ENCODE measurements at places on chromosomes 12 and 14.
A peak's percentile ranks its signal among the peaks of the same experiment; 100 is the strongest.

DNA sequence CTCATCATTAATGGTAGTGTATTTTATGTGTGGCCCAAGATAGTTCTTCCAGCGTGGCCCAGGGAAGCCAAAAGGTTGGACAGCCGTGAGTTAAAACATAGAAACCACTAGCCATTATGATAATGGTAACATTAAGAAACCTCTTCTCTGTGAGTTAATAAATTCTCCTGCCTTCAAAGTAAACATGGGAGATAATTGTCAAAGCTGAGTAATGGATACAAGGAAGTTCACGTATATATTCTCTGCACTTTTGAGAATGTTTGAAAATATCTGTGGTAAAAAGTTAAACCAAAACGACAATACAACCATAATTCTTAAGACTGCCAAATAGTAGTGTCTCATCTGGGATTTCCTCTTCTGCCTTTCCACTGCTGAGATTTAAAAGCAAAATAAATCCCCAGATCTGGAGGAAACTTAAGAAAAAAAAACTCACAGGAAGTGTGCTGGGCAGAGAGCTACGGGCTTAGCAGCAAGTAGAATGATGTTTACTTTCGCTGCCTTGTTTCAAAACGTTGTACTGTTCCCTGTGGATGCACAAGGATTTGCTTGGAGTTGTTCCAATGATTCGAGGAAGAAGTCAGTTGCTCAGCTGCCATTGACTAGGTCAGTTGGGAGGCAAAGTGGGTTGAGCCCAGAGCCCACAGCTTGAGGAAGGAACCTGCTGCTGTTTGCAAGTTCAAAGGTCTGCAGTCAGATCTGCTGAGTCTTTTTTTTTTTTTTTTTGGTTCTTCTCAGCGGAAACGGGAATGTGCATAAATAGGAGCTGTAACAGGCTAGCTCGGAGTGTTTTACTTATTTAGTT, 1.7 kb downstream of the TPCN1 start:
- no peak for DNase-seq

GRCh38 chr14:60300019-60300418, 51.0 kb downstream of the PPM1A start:
- DNase-seq: no peak

- no peak for DNase-seq
Measured at GRCh38 chr14:95569440-95569839, 34.6 kb downstream of the GLRX5 start.

DNA sequence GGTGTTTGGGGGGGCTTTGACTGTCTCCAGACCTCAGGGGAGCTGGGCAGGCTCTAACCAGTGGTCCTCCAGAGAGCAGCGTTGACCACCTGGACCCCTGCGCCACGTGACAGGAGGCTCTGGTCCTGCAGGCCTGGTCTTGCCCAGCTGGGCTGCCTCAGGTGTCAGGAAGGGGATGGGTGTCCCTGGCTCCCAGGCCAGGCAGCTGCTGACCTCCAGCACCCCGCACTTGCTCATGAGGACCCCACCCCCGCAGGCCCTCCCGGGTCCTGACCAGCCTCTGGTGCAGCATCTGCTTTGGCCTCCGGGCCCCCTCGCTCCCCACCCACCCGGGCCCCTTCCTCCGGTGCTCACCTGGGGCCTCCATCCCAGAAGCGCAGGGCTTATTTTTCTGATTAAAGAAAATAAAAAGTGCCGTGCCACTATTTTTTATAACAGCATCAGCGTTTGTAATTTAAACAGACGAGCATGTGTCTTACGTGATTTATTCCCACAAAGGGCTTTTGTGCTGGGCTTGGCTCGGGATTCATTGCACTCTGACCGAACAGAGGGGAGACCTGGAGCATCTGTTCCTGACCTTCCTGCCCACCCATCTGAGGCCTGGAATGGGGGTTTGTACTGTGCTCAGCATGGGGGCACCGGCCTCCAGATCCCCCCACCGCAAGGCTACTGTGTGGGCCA, 21.7 kb downstream of the FBRSL1 start:
- DNase-seq: no peak

DNA sequence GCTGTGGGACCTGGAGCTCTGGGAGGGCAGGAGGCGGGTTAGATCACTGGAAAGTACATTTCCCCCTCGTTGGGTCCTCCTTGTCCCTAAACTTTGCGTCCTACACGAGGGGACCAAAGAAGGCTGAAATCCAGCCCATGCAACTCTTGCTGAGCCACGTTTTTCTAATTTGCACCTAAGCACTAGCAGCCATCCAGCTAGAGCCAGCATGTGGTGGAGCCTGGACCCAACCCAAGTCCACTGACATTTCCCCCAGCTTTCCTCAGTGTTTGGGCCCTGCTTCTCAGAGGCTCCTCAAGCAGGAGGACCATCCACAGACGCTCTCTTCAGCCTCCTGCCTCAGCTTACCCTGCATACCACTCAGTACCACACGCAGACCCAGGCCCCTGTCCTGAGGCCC, 49.7 kb downstream of the TSPAN11 start:
- DNase-seq: no peak

GRCh38 chr14:58297412-58297761, 968 bp upstream of the ARID4A start:
- DNase-seq: no peak

DNA sequence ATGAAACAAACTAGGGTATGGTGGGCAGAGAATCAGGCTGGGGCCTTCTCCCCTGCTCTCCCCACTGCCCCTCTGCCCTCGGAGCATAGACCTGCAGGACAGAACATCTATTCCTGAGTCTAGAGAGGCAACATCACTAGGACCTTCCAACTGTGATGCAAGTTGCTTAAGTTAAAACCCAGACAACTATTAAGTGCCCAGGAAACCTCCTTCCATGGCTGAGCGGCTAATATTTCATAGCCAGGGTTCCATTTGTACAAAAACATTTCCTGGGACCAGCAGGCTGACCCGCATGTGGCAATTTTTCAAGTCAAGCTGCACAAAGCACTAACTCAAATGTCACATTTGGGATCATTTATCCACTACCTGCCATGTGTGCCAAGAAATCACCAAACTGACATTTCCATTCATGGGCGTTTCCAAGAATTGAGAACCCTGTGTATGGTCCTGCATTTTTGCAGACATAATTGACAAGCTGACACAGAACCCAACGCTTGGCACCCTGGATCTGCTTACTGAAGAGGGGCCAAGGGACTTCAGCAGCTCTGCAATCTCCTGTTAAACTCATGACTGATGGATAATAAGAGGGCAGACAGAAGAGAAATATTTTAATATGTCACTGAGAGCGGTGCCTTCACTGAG, 32.7 kb downstream of the NT5DC3 start:
- DNase-seq: no peak

DNA sequence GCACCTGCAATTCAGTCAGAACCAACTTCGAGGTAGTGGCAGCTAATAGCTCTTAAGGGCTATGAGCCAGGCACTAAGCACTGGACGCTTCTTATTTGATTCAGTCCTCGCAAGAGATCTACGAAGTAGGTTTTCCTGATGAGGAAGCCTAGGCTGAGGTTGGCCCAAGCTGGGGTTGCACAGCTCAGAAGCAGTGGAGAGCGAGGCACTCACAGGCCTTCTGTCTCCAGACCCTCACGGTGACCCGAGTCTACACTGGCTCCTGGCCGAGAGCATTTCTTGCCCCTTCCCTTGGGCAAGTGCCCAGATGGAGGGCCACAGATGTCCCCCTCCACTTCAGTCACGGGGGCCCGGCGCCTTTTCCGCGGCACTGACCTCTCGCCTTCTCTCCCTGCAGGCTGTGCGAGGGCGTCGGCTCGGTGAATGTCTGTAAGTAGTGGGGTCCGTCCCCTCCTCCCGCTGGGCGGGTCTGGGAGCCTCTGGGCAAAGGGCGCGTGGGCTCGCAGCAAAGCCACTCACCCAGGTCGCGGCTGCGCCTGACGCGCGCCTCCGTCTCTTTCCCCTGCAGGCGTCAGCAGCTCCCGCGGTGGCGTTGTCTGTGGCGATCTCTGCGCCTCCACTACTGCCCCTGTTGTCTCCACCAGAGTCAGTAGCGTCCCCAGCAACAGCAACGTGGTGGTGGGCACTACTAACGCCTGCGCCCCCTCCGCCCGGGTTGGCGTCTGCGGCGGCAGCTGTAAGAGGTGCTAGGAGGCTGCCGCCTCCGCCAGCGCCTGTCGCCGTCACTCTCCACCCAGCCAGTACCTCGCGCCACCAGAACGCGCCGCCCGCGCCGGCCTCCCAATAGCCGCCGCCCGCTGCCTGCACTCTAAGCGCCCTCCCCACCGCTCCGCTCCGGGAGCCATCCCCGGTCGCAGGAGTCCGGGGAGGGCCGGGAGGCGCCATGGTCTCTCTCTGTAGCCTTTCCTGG, 13.1 kb downstream of the KRT83 start:
- DNase-seq: no peak

DNA sequence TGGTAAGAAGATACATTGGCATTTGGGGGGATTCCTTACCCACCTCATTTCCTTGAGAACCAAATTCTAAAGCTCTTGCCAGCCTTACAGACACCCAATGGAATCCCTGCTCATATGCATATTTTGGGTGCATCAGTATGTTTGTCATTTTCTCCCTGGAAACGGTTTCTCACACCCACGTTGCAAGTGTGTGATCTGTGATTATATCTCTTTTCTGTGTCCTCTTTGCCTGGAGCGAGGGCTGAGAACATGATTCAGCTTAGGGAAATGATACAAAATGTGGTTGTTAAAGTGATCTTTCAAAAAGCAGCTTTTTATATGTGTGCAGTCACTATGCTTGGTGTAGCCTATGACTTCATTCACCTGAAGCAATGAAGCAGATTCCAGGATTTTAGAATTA, 52.0 kb downstream of the KCNMB4 start:
- no peak for DNase-seq

GRCh38 chr14:61217516-61217915, 63.6 kb downstream of the TMEM30B start:
- no peak for DNase-seq

DNA sequence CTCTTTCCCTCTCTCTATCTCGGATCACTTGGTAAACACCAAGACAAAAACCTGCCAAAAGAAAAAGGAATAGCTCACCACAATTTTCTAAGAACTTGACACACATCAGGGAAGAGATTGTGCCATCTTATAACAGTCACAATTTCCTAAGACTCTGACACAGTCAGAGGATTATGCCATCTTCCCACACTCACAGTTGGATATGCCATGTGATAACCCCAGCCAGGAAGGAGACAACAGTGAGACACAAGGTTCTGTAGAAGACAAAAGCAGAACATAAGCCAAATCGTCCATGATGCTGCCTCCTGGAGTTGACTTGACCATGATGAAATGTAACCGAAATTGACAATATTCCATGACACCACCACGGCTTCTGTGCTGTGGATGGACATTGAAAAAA, 2.8 kb upstream of the CLEC9A start:
- DNase-seq: peak; percentile 61

DNA sequence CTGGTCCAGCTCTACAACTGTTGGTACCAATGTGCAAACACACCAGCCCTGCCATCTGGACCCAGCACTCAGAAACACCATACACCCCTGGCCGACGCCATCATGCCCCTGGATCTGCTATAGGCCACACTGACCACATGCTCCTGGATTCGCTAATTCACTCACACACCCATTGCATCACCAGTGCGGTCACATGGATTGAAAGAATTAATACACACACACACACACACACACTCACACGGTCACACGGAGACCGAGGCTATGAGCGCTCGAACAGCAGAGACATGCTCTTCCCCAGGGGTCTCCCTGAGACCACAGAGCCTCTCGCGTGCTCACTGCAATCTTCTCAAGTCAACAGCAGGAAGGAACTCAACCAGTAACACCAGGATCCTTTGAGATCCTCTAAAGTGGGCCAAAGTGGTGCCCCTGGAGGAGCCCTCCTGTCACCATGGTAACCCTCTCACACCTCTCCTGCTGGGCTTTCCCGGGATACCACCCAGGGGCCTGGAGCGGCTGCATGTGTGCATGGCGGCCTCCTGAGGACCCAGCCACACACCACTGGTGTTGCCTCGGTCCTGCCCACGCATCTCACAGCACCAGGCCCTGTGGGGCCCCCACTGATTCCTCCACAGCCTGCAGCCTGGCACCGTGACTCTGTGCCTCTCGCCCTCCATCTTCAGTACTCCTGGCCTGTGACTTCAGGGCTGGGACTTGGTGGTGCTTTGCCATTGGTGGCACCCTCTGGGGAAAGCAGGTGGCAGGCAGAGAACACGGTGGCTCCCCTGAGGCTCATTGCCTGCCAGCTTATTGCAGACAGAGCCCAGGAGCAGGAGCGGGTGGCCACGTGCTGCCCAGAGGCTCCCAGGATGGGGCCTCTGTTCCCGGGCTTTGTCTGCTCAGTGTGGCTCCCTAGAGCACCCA, 15.1 kb downstream of the LRTM2 start:
- no peak for DNase-seq

DNA sequence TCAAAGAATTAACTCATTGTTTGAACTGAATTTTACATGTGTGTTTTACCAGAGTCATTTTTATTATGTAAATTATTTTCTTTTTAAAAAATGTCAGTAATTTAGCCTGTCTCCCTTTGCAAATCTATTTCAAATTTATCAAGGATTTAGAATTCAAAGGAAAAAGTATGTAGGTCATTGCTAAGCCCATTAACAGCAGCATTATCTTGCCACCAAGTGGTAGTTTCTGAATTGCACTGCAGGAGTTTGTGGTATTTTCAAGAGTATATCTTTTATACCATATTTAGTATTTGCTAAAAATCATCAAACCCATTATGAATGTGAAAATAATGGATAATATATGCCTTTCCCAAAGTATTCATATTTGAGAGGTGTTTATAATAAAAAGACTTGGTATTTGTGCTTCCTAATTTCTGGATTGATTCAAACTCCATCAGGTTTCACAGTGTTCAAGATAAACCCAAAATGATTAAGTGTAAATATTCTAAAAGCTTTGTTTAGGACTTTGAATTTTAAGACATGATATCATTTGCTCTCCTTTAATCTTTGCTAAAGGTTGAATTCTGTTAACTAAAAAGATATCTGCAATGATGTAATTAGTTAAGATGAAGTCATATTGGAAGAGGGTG, 711.4 kb downstream of the FSCB start:
- DNase-seq: no peak

DNA sequence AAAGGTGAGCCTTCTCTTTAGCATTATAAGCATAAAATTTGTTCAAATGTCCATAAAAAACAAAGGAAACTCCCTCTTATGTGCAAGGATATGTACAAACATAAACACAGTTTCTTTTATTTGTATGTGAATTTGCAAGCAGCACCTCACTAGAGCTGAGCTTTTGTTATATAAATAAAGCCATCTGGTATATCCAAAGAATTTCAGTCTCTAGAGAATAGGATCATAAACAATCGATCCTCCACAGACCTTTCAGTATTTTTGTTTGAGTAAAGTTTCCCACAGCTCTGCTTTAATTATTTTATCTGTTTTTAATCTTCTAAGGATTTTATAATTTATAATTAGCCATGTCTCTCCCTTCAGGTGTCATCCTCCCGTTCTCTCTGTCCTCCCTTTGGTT, 89.2 kb downstream of the OTOGL start:
- DNase-seq: no peak

GRCh38 chr12:76189851-76190250, 105.4 kb upstream of the NAP1L1 start:
- DNase-seq: no peak
